Non-pigmented ciliary epithelial cell (primary cell): ENCODE measurements at places on chromosomes 6 and 20.

GRCh38 chr20:40563296-40563950, 125.6 kb downstream of the MAFB start:
- DNase-seq = no peak

DNA sequence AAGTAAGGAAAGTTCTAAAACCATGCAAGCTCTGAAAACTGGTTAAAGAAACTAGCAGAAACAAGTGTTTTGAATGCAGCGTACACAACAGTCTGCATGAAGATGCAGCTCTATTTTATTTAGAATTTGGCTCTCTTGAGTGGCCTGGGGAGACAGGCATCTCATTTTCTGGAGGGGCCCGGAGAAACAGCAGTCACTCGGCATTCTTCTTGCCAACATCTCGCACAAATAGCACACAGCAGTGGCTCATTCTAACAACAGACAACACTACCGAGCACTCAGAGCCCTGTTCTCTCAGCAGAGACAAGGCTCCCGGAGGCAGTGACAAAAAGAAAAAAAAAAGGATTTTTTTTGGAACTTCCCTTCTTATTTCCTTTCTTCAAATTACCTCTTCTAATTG, 108.5 kb upstream of the STMND1 start:
- DNase-seq = no peak

DNA sequence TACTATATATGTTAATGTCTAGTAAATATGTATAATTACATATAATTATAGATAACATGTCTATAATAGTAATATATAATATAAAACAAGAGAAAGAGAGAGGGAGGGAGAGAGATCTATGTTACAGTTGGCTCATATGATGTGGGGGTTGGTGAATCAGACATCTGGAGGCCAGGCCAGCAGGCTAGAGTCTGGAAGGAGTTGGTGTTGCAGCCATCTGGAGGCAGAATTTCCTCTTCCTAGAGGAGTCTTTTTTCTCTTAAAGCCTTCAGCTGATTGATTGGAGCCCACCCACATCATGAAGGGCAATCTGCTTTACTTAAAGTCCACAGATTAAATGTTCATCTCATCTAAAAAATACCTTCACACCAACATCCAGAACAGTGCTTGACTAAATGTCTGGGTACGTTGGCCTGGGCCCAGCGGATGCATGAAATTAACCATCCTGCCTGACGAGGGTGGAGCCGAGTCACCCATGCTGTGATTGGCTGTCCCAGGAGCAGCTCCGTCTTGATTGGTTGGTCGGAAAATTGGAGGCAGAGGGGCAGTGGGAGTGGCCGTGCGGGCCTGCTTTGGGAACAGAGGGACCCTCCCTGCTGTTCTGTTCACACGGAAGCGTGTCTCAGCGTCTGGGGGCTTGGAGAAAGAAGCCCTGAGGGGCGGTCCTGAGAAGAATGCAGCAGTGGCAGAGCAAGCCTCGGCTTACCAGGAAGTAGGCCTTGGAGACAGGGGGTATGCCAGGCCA, 392.4 kb downstream of the QKI start:
- no peak for DNase-seq

DNA sequence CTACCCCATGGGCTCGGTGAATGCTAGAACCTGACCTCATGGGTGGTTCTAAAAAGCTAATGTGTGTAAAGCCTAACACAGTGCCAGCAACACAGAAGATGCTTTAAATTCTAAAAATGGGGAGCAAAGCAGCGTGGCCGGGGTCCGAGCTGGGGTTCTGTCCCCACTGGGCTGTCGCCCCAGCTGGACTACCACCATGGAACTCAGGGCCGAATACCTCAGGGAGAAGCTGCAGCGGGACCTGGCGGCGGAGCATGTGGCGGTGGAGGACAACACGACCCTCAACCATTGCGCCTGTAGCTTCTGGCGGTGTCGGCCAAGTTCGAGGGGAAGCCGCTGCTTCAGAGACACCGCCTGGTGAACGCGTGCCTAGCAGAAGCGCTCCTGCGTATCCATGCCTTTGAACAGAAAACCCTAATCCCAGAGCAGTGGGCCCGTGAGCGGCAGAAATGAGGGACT, 8.4 kb downstream of the SOX4 start:
- no peak for DNase-seq

DNA sequence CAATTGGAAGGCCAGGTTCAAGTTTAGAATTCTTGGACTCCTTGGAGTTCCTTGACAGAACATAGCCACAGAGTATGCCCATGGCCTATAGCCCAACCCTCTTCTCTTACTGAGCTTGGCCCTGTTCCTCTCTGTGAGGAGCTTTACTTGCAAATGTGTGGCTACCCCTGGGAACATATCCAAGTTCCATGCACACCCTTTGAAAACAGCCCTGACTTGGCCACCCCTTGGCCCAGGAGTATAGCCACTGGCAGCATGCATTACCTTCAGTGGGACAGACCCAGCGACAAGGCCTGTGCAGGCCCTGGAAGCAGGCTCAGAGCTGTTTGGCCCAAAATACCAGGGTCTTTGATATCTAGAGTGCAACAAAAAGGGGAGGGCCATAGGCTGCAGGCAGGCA, 19.5 kb upstream of the MAS1 start:
- no peak for DNase-seq

DNA sequence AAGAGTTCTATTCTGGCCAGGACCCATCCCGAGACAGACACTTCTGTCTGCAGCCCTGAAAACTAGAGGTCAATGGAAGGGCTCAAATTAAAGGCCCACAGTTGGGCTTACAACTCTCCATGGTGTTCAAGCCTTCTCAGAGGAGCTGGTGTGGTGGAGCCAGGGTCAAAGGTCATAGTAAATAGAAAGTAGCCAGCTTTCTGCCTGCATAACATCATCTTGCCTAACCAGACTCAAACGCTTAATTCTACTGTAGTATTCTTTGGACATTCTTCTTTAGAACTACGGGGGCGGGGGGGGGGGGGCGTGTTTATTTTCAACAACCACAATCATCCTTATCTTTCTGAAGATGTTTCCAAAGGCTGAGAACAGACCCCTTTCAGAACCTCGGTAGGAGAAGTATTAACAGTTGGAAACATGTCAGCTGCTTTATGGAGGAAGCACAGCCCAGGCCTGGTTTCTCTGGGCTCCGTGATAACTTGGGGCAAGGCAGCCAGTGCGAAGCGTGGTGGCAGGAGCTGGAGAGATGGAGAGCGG, 1.5 kb upstream of the RREB1 start:
- no peak for DNase-seq

- peak; percentile 22 for DNase-seq
Measured at GRCh38 chr20:32031007-32031958, 20.8 kb upstream of the HCK start.

GRCh38 chr6:129110690-129111343, 227.9 kb downstream of the LAMA2 start:
- no peak for DNase-seq

DNA sequence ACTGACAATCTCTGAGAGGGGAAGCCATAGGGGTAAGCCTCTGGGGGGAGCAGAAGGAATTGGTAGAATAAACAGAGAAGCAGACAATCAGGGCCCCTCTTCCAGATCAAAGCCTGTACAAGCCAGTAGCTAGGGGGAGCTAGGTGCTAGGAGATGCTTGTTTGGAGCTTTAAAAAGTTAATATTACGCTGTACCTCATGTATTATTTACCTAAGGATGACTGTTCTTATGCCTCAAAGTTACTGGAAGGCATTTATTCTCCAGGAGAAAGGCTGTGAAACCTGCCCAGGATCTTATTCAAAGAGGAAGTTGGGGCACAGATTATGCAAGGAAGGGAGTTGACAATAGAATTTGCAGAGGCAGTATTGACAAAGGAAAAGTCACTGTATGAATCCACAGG, 111.8 kb upstream of the SLC35F1 start:
- DNase-seq = no peak

DNA sequence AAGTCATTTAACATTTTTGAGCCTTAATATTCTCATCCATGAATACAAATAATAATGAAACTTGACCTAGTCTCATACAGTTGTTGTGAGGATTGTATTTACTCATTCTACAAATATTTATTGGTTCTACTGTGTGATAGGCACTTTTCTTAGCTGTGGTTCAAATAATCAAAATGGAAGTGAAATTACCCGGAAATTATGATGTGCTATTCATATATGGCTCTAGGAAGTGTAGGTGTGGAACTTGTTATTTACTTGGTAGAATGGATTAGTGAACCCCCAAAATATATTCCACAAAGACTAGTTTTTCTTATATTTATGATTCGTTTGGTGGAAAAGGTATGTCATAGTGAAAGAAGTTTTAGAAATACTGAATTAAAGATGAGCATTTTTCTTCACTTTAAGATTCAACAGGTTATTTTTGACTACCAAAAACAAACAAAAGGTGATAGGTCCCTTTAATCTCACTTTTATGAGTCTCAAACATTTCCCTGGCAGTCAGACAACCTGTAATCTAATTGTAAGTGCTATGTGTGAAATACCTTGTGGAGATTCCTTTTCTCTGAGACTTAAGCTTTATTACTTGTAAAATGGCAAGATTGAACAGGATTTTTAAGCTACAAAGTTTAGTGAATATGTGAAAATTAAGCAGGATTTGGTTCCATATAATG, 77.8 kb downstream of the STXBP5 start:
- no peak for DNase-seq
